ENCODE measurements at places on chromosomes 16 and 17. TPM values are rescaled to one million over a fixed set of nuclear protein-coding genes. Genes with fewer than 3 reads are reported as not detected.
A peak's percentile ranks its signal among the peaks of the same experiment; 100 is the strongest.

DNA sequence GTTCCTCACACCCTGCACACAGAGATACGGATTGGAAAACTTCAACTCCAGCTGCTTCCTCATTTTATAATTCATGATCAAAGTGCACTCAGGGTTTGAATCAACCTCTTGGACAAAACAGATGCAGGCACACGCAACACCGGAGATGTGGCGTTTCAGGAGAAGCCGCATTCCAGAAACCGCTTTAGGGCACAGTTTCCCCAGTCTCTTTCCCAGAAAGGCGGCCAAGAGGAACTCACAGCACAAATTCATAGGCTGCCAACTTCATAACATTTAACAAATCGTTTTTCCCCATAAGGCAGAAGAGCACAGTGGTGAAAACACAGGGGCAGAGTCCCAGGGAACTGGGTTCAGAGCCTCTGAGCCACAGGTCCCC is 8.4 kb downstream of the MTHFSD start:
- H3K4me3 ChIP-seq, result no peak overlapping the region
- H3K36me3 ChIP-seq, result peaks cover 4% of the 10 kb centered on the region
- no peak overlapping the region for H3K27ac ChIP-seq
- no peaks in the 10 kb centered on the region for H3K4me1 ChIP-seq

DNA sequence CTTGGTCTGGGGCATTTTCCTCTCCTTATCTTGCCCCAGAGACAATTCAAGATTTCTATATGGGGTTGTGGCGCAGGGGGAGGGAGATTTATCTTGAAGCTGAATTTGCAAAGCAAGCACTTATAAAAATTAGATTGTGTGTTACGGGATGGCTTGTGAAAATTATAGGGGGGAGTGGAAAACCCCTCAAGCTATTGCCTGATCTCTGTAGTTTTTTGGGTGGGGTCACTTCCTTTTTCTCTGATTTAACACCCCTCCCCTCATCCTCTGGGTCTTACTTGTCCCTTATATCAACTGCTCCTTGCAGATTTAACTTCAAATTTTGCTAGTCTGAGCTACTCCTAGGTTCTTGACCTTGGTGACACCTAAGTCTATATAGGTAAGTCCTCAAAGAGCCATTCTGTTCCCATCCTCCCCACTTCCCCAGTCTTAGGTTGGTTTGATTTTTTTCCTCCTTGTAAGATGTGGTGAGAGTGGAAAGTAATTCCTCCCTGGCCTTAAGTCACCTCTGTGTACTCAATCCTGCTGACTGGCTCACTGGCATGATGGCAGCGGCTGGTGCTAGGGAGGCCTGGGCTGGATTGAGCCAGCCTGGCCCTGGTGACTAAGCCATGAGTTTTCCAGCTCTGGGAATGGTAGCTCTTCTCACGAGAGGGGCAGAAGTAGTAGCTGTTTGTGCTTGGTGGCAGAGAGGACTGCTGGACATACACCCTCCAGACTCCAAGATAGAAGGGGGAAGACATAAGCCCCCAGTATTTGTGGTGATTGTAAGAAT is 2.3 kb downstream of the ARL4D start:
- H3K4me3 ChIP-seq, result no peak overlapping the region
- H3K36me3 ChIP-seq, result no peaks in the 10 kb centered on the region
- no peak overlapping the region for H3K27ac ChIP-seq
- DNase-seq, result peak; percentile 82
- H3K27me3 ChIP-seq, result no peaks in the 10 kb centered on the region
- H3K4me1 ChIP-seq, result no peaks in the 10 kb centered on the region

- no peaks in the 10 kb centered on the region for H3K27me3 ChIP-seq
- no peak overlapping the region for H3K4me3 ChIP-seq
- H3K4me1 ChIP-seq, result no peaks in the 10 kb centered on the region
- no peak for DNase-seq
These were observed 46.5 kb downstream of the AIPL1 start for GRCh38 chr17:6388416-6388815.

GRCh38 chr17:75113798-75114551 is 4.2 kb downstream of the ARMC7 start:
- DNase-seq, result peak; percentile 93
- no peaks in the 10 kb centered on the region for H3K36me3 ChIP-seq
- H3K27ac ChIP-seq, result no peak overlapping the region
- no peak overlapping the region for H3K4me3 ChIP-seq
- no peaks in the 10 kb centered on the region for H3K4me1 ChIP-seq
- no peaks in the 10 kb centered on the region for H3K27me3 ChIP-seq

DNA sequence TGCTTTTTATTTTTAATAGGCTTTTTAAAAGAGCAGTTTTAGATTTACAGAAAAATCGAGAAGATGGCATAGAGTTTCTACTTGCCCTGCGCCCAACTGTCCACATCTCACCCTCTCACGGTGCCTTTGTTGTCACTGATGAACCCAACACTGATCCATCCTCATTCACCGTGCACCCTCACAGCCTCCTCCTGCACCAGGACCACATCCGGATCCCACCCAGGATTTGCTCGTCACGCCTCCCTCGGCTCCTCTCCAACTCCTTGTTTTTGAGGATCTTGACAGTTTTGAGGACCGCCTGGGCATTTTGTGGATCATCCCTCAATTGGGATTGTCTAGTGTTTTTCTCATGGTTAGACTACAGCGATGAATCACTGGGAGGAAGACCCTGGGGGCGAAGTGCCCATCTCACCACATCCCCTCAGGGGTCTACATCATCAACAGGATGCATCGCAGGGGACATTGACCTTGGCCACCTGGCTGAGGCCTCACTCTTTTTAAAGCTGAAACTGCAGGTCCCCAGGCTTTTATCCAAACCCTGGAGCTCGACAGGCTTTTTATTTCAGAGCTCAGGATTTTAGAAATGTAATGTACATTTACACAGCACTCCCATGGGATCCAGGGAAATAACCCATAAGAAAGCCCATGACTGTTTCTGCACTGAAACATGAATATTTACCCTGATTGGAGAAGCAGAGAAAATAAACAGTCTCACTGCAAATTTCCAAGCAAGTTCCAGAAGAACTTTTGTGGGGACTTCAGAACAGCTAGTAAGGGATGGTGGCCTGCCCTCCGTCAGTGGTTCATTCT is 71.8 kb upstream of the ZNF469 start:
- H3K27ac ChIP-seq, result no peak overlapping the region
- no peaks in the 10 kb centered on the region for H3K4me1 ChIP-seq
- DNase-seq, result peak; percentile 51
- H3K27me3 ChIP-seq, result no peaks in the 10 kb centered on the region
- H3K4me3 ChIP-seq, result no peak overlapping the region
- no peaks in the 10 kb centered on the region for H3K36me3 ChIP-seq

DNA sequence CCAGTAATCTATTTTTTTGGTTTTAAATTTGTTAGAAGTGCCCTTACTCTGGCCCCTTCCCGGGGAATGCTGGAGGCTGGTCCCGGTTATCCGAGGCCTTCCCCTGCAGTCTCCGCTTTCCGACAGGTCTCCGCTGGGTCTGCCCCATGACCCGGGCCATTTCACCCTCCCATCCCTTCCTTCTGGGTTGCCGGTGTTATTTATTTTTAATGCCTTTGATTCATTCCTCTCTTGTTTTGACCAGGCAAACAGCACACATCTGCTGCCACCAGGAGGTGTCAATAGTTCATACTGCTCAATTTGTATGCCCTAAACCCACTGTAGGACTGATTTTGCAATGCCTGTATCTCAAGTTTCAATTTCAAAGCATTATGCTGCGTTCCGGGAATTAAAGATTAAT is 113.2 kb upstream of the IRX5 start:
- no peaks in the 10 kb centered on the region for H3K36me3 ChIP-seq
- no peak overlapping the region for H3K4me3 ChIP-seq
- no peaks in the 10 kb centered on the region for H3K27me3 ChIP-seq
- no peak overlapping the region for H3K27ac ChIP-seq
- no peak for DNase-seq

GRCh38 chr17:75260641-75261335 is 618 bp downstream of the GGA3 start:
- H3K4me3 ChIP-seq, result peak overlapping the region; percentile 69
- H3K27ac ChIP-seq, result no peak overlapping the region
- H3K4me1 ChIP-seq, result no peaks in the 10 kb centered on the region
- DNase-seq, result no peak
- H3K36me3 ChIP-seq, result peaks cover 3% of the 10 kb centered on the region

- no peaks in the 10 kb centered on the region for H3K27me3 ChIP-seq
- H3K4me1 ChIP-seq, result no peaks in the 10 kb centered on the region
- no peak overlapping the region for H3K4me3 ChIP-seq
- H3K36me3 ChIP-seq, result peaks cover 16% of the 10 kb centered on the region
These were observed 63.7 kb downstream of the CACNG1 start for GRCh38 chr17:67107811-67108775.

- no peak for DNase-seq
- no peaks in the 10 kb centered on the region for H3K4me1 ChIP-seq
- no peaks in the 10 kb centered on the region for H3K36me3 ChIP-seq
- H3K4me3 ChIP-seq, result no peak overlapping the region
- H3K27ac ChIP-seq, result no peak overlapping the region
- no peaks in the 10 kb centered on the region for H3K27me3 ChIP-seq
These were observed 142.3 kb downstream of the ABCC12 start for GRCh38 chr16:48013491-48013901.

DNA sequence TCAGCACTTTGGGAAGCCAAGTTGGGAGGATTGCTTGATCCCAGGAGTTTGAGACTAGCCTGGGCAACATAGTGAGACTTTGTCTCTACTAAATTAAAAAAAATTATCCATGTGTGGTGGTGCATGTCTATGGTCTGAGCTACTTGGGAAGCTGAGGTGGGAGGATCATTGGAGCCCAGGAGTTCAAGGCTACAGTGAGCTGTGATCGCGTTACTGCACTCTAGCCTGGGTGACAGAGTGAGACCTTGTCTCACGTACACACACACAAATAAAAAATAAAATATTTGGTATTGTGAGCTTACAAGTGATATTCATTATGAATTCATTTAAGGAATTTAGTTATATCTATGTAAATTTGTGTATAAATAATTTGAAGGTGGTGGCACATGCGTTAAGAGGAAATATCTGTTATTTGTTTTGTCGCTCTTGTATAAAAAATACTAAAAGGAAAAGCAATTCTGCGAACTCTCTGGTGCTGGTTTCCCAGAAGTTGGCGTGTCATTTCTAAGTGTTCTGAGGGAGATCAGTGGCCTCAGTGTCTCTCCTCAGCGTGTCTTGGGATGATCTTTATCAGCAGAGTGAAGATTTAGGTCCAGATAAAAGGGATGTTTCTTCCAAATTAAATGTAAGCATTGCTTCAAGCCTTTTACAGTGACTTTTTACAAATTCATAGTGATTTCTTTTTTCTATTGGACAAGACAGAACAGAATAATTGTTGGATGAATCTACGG is 187.6 kb downstream of the FTO start:
- DNase-seq, result no peak
- no peaks in the 10 kb centered on the region for H3K36me3 ChIP-seq
- no peaks in the 10 kb centered on the region for H3K27me3 ChIP-seq

DNA sequence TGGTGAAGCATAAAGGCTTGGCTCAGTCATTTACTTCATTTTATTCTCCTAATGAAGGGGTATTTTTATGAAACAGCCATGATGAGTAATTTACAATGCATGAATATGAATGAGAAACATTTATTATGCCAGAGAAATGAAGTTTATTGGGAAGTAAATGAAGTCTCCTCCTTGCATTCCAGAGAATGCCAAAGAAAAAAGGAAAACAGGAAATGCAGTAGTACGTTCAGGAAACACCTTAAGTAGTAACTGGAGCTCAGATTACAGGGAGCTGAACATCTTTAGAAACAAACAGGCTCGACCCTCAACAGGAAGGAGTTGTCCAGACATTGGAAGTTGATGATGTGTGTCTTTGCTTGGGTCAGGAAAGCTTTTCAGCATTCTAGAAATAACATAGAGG is 4.6 kb downstream of the KRT34 start:
- no peaks in the 10 kb centered on the region for H3K27me3 ChIP-seq
- H3K36me3 ChIP-seq, result no peaks in the 10 kb centered on the region
- no peak for DNase-seq

The KRT31 gene
- not detected for total RNA-seq

DNA sequence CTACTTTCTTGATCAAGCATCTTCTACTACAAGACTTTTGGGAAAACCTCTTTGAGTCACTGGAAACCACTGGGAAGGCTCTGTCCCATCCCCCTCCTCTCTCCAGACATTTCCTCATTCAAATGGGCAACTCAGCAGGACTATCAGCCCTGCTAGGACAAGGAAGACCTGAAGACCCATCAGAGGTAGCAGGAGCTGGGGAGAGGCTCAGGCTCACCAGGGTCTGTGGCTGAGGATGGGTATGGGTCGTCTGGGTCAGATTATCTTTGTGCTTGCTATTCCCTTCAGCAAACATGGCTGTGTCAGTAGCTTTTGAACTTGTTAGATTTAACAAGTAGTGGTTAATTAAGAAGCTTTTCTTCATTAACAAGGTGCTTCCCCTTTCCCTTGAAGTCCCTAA is 15.0 kb upstream of the NF1 start:
- H3K27me3 ChIP-seq, result no peaks in the 10 kb centered on the region
- H3K27ac ChIP-seq, result no peak overlapping the region
- DNase-seq, result no peak
- H3K4me1 ChIP-seq, result no peaks in the 10 kb centered on the region
- H3K36me3 ChIP-seq, result no peaks in the 10 kb centered on the region

DNA sequence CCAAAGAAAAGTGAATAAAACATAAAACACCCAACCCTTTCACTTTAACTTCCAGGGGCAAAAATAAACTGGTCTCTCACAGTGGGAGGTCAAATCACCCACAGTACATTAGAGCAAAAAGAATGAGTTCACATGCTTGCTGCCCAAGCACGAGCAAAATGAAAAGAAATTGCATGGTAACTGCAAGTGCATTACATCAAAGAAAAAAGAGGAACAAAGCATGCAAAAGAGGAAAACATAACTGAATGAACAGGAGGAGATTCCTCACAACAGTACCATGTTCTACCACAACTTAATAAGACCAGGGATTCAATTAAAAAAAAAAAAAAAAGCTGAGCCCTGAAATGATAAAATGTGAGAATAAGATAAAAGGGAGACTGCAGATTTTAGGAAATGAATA is 12.3 kb downstream of the DNAH2 start:
- no peak overlapping the region for H3K4me3 ChIP-seq
- no peaks in the 10 kb centered on the region for H3K27me3 ChIP-seq
- no peak overlapping the region for H3K27ac ChIP-seq
- H3K36me3 ChIP-seq, result no peaks in the 10 kb centered on the region
- no peak for DNase-seq
- no peaks in the 10 kb centered on the region for H3K4me1 ChIP-seq

GRCh38 chr17:36972186-36972700 is 23.5 kb downstream of the AATF start:
- DNase-seq, result no peak
- no peak overlapping the region for H3K4me3 ChIP-seq
- H3K27ac ChIP-seq, result no peak overlapping the region

The CCDC40 gene
- total RNA-seq, result 11.3 TPM

- H3K27me3 ChIP-seq, result no peaks in the 10 kb centered on the region
- no peak overlapping the region for H3K4me3 ChIP-seq
These were observed 232.7 kb upstream of the TNRC6C start for GRCh38 chr17:77725846-77726245.

Measured in aorta (tissue), 5 donors.